ENCODE measurements at places on chromosomes 16 and 17.
A peak's percentile ranks its signal among the peaks of the same experiment; 100 is the strongest.

DNA sequence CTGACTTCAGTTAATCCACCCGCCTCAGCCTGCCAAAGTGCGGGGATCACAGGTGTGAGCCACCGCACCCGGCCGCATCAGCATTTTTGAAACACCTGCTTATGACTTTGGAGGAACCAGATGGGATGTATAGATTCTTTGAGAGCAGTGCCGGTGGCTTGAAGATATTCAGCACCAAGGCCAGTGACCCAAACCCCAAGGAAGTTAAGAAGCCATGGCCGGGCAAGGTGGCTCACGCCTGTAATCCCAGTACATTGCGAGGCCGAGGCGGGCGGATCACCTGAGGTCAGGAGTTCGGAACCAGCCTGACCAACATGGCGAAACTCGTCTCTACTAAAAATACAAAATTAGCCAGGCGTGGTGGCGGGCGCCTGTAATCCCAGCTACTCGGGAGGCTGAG lies 43.9 kb downstream of the TRARG1 start:
- no peak for DNase-seq

GRCh38 chr17:69147460-69147859 lies 5.8 kb upstream of the ABCA6 start:
- DNase-seq, result no peak

DNA sequence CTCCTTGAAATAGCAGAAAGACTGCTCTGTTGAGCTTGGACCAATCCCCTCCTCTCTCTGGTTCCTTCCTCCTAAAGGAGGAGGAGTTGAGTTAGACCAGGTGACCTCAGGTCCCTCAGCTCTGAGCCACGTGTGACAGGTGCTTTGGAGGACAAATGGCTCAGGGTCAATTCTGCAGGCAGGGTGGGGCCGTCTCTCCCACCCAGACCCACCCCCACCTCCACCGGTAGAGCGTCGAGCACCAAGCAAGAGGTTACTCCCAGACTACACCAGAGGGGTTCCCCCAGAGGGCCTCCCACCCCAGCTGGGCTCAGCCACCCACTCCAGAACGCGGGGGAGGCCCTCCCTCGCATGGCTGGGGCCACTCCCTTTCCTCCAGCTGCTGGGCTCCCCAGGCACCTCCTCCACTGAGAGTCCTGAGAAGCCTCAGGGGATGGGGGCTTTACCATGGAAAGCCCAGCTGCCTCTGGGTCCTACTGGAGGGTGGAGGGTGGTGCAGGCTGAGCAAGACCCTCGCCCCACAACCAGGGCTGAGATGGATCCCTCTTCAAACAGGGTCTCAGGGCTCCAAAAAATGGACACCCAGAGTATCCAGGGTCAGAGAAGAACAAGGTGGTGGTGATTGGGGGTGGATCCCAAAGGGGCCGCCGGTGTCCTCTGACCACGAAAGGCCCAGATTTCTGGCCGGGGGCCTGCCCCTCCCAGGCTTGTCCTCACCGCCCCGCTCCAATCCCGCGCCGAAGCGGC lies 7.6 kb downstream of the MYO1C start:
- peak; percentile 34 for DNase-seq

- no peak for DNase-seq
Observed at GRCh38 chr16:75264999-75265910, 13.8 kb upstream of the BCAR1 start.

DNA sequence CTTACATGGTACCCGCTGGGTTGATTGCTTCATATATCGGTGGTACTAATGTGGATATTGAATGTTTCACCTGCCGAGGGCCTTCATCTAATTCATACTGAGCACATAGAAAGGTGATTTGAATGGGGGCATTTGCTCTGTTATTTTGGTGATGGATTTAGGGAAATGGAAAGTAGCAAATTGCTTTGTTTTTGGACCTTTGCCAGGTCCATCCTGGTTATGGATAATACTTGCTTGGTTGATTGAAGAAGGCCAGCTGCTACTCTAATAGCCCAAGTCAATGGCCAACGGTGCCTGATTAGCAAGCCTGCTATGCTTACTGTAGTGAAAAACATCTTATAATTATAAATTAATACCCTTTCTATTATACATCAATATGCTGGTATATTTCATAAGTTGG lies 253.6 kb downstream of the CDH13 start:
- no peak for DNase-seq

DNA sequence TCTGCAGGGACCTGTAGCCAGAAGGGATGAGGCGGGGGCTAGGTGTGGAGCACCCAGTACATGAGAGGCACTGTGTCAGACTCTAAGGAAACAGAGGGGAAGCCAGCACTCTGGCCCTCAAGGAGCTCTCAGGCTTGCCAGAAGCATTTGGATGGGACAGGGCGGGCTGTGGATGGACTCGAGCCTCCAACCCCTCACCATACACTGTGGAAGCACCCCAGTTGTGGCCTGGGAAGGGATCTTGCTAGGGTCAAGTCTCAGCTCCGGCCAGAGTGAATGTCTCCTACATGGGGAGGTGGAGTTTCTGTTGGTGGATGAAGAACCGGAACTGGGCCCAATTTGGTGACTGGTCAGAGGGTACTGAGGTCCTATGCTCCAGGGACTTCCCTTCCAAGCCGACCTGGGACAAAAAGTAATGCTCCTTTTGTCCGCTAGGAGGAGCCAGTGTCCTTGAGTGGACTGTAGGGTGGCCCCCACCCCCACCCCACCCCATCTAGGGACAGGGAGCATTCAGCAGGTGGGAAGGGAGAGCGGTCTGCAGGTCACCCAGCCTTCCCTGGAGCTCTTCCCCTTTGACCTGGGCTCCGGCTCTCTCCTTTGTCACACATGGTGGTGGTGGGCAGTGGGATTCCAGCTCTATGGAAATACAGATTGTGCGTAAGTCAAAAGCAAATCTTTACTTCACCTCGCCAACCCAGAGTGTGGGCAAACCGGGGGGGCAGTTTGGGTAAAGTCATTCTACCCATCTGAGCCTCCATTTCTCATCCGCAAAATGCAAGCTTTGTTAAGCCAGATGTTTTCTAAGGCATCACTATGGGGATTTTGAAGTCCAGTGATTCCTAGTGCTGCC lies 20.4 kb upstream of the PHB1 start:
- peak; percentile 10 for DNase-seq

- peak; percentile 19 for DNase-seq
Observed at GRCh38 chr16:30659507-30660423, 1.5 kb downstream of the FBRS start.

GRCh38 chr17:70251706-70252105 lies 82.4 kb downstream of the KCNJ2 start:
- no peak for DNase-seq

DNA sequence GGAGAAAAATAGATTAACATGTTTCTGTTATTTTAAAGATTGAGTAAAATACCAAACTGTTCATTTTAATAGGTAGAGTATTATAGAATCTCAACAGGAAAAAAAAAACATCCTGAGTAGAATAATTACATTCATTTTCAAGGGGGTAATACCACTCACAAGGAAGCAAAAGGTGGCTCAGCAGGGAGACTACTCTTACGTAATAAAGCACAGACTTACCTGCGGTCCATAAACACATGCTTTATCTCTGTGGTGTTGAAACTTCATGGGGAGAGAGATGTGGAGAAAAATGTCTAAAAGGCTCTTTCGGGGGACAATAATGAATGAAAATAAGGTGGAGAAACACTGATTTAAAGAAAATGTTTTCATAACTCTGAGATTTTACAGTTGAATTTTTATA lies 171.7 kb downstream of the MRTFB start:
- no peak for DNase-seq

- DNase-seq, result no peak
Observed at GRCh38 chr16:24896439-24896838, 50.7 kb downstream of the SLC5A11 start.

DNA sequence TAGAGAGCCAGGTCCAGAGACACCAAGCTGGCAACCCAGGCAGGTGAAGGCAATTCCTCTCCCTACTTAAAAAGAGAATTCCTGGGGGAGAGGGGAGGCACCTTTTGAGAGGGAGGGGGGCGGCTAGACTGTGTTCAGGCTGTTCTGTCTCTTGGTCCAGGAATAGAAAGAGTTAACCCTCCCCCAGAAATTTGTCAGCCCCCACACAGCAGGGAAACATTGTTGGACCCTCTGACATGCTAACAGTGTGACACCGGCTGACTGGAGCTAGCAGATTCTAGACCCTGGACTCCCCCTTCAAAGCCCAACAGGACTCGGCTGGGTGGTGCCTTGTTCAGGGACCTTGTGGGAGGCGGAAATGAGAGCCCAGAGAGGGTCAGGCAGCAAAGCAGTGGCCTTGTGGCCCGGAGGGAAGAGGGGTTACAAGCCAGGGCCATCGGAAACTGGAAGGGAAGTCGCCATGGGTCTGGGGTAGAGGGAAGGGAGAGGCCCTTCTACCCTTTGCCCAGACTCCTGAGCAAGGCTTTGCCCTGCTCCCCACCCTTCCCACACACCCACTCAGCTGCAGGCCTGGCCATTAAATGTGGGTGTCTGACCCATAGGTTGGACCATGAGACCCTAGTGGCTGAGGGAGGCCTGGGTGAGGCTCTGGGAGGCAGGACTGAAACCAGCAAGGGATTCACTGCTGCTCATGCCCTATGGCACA lies 44.6 kb downstream of the RAI1 start:
- DNase-seq, result no peak

DNA sequence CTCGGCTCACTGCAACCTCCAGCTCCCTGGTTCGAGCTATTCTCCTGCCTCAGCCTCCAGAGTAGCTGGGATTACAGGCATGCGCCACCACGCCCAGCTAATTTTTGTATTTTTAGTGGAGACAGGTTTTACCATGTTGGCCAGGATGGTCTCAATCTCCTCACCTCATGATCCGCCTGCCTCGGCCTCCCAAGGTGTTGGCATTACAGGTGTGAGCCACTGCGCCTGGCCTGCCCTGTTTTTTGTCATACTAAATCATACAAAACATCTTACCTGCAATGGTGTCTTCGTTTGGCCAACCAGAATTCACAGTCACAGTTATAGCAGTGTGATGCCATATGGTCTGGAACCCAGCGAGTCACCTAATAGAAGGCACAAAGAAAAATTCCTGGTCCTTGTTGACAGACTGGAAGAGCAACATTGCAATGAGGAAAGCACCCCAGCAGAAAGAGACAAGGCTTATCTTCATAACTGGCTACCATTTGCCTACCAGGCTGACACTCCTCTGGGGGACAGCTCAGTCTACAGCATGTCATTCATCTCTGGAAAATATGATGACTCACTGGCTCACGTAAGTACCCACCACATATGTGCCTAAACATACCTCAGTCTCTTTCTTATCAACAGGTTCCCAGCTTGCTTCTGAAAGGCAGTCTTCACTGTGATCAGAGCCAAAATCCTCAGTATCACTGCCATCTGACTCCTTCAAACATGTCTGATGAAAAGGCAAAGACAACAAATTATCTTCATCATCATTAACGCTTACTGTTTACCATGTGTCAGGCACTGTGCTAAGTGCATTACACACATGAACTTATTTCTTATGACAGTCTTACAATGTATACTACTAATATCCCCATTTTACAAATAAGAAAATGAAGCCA lies 4.3 kb upstream of the HSF5 start:
- DNase-seq, result no peak

GRCh38 chr17:42946812-42947211 lies 17.4 kb downstream of the AARSD1 start:
- DNase-seq, result no peak

- DNase-seq, result no peak
Observed at GRCh38 chr17:69302682-69303081, 24.3 kb downstream of the ABCA5 start.

- no peak for DNase-seq
Observed at GRCh38 chr17:60137731-60138130, 12.0 kb upstream of the CA4 start.

GRCh38 chr16:20822521-20823325 lies 16.4 kb downstream of the REXO5 start:
- no peak for DNase-seq

- no peak for DNase-seq
Observed at GRCh38 chr17:82013341-82013740, 9.3 kb downstream of the CENPX start.

GRCh38 chr16:69338557-69339288 lies 641 bp downstream of the COG8 start:
- DNase-seq, result no peak

- no peak for DNase-seq
Observed at GRCh38 chr16:56601325-56601724, 7.1 kb upstream of the MT2A start.

DNA sequence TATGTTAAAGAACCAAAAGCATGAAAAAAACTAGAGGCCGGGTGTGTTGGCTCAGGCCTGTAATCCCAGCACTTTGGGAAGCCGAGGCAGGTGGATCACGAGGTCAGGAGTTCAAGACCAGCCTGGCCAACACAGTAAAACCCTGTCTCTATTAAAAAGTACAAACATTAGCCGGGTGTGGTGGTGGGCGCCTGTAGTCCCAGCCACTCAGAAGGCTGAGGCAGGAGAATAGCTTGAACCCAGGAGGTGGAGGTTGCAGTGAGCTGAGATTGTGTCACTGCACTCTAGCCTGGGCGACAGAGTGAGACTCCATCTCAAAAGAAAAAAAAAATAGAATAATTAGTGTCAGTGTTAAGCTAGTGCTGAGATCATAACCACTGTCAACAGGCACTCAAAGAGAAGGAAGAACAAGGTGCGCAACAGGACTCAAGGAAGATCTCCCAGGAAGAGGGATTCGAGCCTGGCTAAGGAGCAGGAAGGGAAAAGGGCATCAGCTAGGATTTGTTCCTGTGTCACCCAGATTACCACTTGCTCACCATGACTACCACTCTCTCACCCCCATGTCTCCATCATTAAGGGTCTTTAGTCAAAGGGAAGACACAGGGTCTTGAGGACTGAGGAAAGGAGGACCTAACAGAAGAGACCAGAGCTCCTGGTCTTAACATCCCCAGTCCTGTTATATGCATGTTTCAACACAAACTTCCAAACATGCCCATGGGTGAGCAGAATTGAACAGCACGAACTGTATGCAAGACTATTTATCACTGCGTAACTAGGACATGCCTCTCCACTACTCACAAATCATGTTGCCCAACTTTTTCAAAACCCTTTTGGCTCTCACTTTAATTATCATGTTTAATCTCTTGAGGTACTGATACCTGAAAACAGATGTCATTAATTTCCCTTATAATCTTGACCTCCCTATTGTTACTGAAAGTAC lies 88.3 kb upstream of the PLEKHM1 start:
- no peak for DNase-seq

DNA sequence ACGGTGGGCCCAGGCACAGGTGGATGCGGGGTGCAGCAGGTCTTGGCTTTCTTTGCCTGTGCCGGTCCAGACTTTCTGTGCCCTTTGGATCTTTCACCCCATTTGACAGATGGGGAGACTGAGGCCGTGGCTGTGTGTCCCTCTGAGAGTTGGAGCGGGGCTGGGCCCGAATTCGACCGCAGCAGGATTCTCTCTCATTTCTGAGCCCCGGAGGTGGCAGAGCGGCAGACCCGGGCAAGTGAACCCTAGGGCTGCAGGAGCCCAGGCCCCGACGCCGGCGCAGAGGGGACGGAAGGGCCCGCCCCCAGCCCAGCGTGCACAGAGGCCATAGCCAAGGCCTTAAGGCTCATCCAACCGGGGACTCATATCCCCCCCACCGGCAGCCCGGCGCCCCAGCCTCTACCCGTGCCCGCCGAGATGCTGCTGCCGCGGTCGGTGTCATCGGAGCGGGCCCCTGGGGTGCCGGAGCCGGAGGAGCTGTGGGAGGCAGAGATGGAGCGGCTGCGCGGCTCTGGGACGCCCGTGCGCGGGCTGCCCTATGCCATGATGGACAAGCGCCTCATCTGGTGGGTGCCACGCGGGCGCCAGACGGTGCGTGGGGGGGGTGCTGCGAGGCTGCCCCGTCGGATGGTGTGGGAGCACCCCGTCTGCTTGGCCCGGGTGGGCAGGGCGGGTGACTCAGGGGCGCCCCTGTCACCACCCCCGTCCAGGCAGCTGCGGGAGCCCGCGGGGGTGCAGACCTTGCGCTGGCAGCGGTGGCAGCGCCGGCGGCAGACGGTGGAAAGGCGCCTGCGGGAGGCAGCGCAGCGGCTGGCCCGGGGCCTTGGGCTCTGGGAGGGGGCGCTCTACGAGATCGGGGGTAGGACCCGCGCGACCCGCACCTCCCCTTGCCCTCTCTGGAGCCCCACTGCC lies 857 bp downstream of the TMC8 start:
- no peak for DNase-seq

All from activated T-helper 1 cell treated with Interleukin-2 at 50 U/mL for 16 hours (primary cell).